ENCODE measurements at places on chromosomes 7 and 10.

GRCh38 chr7:964401-965231, 10.1 kb upstream of the ADAP1 start:
- DNase-seq = no peak

GRCh38 chr10:34854147-34854601, 39.1 kb upstream of the PARD3 start:
- DNase-seq = no peak

DNA sequence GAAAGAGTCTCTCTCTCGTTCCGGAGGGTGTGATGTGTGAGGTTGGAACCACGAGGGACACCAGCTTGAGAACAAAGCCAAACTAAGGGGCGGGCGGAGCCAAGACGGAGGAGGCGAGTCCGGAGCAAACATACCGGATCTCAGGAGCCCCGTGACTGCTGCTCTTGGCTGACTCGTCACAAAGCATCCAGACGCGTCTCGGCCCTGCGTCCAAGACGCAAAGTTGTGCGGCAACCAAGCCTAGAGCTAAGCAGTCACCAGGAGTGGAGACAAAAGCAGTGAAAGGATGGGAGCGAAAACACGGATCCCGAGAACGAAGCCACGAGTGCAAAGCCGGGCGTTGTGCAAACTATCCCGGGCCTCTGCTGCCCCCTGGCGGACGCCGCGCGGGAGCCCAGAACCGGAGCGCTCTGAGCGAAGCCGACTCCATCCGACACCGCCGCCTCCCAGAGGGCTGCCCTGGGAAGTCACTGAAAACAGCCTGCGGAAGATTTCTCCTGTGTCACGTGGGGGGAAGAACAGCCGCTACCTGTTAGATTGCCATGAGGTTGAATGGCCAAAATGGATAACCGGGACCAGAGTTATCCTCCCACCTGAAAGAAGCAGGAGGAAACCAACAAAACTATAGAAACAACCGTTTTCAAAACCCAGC, 46.4 kb upstream of the TMEM72 start:
- DNase-seq = peak; percentile 76

DNA sequence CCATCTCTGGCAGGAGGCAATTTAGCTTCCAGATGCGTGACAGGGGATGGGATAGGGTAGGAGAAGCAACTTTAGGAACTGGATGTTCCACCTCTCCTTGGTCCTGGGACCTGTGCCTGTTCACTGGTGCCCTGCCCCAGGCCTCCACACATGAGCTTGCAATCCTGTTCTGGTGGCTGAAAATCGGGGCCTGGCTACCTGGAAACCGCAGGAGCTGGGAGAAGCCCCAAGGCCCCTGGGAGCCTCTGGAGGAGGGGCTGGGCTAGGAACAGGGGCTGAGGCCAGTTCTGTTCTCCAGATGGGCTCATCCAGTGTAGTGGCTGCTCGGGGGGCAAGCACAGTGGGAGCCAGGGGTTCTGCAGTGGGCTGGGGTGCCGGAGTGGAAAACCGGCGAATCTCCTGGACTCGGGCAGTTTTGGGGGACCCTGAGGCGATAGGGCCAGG, 5.3 kb upstream of the MYOZ1 start:
- DNase-seq = no peak

- DNase-seq = no peak
Observed at GRCh38 chr7:100684534-100685042, 9.5 kb downstream of the GIGYF1 start.

- no peak for DNase-seq
Observed at GRCh38 chr7:476736-477360, 42.8 kb downstream of the PDGFA start.

DNA sequence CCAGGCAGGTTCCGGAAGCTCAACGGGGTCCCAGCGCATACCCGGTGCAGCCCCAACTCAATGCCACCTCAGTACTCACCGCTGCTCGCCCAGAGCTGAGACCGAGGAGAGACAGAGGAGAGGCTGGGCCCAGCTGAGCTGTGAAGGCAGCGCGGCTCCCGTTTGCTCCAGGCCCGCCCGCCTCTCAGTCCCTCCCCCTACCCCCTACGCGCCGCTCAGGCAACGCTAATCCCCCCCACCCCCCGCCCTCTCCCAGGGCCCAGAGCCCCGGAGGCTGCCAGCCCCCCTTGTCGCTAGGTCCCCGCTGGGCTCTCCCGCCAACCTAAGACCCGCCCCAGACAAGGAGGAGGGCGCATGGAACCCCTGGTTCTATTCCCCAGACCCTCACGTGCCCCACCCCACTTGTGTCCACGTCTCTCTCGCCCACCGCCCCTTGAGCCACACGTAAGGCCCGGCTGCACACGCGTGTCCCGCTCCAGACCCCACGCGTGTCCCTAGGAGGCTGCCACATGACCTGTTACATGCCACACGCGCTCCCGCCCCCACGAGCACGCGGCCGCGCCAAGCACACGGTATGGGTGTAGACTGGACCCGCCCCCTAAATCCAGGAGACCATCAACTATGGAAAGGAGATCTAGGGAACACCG, at the start of gene PSD:
Gene PSD, minus strand, starts transcription at position 164 of the 647 bp plus-strand sequence. CDS start 1,747 bp downstream, outside the sequence.
- no peak for DNase-seq

DNA sequence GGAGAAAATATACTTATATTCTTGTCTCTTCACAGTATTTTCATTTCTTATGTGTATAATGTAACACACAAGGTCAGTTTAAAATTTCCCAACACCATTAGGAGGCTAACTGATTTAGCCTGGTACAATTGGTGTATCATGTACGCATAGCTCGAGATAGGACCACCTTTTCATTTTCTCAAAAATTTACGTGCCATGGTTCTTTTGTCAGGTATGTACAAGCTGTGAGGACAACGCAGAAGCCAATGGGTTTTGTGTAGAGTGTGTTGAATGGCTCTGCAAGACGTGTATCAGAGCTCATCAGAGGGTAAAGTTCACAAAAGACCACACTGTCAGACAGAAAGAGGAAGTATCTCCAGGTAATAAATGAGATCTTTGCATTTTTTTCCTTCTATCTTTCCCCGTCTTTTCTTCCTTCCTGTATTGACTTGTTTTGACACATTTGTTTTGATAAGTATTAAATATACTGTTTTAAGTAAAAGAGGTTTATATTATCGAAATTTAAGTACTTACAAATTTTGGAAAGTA, 55.0 kb downstream of the TRIM24 start:
- no peak for DNase-seq

DNA sequence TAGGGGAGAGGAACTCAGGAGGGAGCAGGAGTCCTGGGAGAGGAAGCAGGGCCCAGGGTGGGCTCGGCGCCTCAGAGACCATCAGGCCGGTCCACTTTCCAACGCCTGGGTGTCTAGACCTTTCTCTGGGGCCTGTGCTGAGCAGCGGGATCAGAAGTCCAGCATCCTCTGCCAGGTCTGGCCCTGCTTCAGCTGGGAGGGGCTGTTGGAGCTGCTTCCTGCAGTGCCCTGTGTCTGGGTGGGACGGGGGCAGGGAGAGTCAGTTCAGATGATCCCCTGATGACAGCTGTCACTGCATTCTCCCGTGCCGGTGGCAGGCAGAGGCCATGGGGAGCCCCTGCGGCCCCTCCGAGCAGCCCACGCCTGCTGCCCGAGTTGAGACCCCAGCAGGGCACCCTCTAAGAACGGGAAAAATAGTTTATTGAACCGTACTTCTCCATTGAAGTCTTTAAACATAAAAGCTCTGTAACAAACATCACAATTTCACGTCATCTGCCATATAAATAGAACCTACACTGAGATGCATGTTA, 23.3 kb downstream of the AP5Z1 start:
- no peak for DNase-seq

- DNase-seq = no peak
Observed at GRCh38 chr7:97851683-97852082, 20.5 kb downstream of the ASNS start.

- DNase-seq = no peak
Observed at GRCh38 chr7:55155351-55156117, 136.7 kb downstream of the EGFR start.

DNA sequence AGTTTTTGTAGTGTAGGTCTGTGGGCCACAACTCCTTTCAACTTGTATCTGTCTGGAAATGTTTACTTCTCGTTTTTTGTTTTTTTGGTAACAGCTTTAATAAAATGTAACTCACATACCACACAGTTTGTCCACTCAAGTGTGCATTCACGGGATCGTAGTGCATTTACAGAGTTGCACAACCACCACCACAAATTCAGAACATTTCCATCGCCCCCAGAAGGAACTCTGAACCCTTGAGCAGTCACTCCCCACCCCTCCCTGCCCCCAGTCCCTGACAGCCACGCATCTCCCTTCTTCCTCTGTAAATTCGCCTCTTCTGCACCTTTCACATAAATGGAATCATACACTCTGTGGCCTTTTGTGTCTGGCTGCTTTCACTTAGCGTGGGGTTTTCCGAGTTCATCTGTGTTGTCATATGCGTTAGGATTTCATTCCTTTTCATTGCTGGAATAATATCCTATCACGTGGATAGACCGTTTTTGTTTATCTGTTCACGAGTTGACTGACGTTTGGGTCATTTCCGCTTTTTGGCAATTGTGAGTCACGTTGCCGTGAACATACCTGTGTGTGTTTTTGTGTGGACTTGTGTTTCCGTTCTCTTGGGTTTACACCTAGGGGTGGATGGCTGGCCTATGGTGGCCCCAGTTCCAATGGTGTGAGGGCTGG, 10.3 kb downstream of the JAKMIP3 start:
- DNase-seq = no peak

- no peak for DNase-seq
Observed at GRCh38 chr10:16586358-16587138, 64.9 kb upstream of the C1QL3 start.

- DNase-seq = no peak
Observed at GRCh38 chr7:37390114-37390513, 58.5 kb downstream of the ELMO1 start.

DNA sequence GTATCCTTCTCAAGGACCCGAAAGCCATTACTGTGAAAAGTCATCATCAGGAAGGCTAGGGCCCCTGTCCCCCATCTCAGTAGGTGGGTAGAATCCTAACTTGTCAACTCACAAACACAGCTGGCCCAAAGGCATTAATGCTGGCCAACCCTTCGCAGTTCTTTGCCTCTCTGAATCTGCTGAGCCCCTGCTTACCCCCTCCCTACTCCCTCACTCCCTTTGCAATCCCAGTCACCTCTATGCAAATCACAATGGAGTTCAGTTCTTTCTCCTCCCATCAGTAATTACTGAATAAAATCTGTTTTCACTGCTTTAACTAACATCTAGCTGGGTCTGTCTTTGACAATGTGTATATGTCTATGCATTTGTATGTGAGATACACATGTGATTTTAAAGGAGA, 38.1 kb upstream of the AOAH start:
- no peak for DNase-seq

DNA sequence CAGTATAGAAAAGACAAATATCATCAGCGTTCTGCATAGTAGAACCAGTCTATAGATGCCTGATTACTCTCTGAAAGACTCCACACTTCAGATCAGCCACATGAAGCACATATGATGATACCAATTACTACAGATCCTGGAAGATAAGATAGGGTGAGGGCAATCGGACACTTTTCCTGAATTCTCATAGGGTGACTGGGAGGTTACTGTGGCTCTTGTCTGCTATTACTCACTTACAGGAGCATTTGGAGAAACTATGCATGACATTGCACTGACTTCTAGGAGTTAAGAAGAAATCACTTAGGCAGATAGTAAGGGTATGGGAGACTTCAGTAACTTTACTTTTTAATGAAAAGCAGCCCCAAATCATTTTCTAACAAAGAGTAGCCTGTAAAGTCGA, 1140.9 kb downstream of the XPNPEP1 start:
- DNase-seq = no peak

DNA sequence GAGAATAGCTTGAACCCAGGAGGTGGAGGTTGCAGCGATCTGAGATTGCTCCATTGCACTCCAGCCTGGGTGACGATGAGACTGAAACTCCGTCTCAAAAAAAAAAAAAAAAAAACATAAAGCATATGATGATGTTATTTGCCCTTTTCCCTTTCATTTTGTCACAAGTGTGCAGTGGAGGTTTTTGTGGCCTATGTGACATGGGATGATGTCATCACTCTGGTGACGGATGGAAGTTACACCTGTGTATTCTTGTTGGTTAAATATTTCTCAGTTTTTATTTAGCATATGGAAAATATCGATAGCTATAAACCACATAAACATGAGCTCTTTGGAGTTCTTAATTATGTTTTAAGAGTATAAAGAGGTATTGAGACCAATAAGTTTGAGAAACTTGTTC, 71.8 kb upstream of the EMX2 start:
- DNase-seq = no peak

DNA sequence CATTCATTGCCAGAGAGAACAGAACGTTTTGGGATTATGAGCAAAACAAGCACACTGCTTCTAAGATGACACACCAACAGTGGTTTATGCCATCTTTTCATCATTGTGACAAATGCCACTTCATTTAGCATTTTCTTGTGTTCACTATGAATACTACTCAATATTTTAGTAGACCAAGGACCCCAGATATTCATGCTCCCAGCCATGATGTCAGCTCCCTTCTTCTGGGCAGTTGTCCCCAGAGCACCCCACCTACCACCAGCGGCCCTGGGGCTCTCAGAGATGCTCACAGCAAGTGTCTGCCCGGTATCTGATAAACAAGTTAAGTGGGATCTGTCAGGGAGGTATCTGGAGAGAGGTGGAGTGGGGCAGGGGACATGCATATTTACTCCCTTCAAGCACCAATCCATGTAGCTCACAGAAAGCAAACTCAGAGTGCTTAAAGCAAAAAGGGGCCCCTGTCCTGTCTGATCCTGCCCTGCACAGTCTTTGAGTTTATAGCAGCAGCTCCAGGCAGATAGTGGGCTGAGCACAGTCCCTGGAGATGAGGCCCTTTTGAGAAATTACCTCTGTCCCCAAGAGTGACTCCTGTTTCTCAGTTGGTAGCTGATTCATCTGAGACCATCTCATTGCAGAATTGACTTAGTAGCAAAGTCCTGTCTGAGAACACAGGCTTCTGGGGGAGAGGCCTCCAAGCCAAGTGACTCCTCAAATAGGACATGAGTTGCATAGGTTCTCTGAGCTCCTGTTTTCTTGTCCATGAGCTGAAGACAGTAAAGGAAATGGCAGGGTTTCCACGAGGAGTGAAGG, 281.8 kb upstream of the KLF6 start:
- no peak for DNase-seq

DNA sequence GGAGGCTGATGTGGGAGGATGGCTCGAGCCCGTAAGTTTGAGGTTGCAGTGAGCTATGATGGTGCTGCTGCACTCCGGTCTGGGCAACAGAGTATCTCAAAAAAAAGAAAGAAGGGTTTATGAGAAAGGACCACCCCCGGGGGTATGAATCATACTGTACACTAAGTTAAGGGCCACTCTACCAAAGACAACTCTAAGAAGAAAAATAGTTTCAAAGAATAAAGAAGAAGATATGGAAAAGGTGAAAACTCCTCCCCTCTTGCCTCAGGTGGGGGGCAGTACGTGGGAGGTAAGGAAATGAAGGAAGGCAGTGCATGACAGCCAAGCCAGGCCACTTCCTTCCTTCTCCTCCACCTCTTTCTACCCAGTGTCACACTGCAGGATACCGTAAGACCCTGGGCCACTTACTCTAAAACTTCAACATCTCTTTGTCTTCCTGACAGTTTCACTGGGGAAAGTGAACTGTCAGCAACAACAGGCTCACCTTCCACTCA, 61.3 kb downstream of the PIP4K2A start:
- no peak for DNase-seq

DNA sequence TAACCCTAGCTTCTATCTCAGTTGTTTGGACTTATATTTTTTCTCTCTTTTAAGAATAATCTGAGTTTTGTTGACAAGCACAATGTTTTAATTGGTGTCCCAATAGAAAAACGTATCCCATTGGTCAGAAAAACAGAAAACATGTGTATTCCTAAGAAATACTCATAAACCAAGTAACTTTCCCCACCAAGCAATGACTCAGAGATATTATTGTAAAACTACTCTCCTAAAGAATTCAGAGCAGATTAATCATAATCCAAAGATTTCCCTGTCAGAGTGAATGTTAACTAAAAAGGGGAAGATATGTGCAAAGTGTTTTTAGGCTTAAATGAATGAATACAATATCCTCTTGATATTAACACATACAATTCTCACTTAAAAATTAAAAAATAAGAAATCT, 29.4 kb upstream of the MBL2 start:
- no peak for DNase-seq

Measured in T1000 (cell line).